Suprapubic skin (tissue), 4 donors: ENCODE measurements at places on chromosomes 11 and 22.

DNA sequence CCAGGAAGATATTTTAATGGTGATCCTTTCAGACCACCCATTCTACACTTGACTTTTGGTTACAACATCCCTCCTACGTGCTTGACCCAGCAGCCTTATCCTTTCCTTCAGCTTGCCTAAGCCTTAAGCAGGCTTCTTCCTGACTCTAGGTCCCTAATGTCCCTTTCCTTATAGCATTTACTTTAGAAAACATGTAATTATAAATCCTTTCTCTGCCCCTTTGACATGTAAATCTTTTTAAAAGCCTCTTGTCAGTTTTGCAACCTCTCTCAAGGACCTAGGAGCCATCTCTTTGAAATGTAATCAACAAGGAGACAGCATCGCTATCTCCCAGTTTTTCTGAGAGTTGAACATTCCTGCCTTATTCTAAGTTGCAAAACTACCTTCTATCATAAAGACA is 1255.2 kb downstream of the LRRC4C start:
- no peak for DNase-seq

- no peak for DNase-seq
Observed at GRCh38 chr22:24406322-24407277, 20.8 kb upstream of the ADORA2A start.

DNA sequence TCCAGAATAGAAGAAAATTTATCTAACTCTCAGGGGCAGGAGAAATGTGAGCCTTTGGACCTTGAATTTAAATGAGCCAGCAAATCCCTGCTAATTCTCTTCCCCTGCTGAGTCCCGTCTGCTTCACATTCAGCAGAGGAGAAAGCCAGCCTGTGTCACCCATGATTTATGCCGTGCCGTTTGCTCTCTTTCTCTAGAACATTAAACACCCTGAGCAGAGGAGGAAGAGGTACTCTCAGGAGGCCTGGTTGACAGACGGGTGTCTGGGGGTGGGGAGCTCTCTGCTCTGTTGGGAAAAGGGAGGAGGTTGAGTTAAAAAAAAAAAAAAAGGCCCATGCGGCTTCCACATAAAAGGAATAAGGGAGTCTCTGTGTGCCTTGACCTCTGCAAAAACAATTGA is 11.3 kb upstream of the MTMR3 start:
- no peak for DNase-seq

GRCh38 chr22:26589845-26590736 is at the start of gene TPST2:
TSS of gene TPST2 (minus strand) at chr22:26590132. CDS start at chr22:26541630, 48,502 bp downstream.
- peak; percentile 83 for DNase-seq

DNA sequence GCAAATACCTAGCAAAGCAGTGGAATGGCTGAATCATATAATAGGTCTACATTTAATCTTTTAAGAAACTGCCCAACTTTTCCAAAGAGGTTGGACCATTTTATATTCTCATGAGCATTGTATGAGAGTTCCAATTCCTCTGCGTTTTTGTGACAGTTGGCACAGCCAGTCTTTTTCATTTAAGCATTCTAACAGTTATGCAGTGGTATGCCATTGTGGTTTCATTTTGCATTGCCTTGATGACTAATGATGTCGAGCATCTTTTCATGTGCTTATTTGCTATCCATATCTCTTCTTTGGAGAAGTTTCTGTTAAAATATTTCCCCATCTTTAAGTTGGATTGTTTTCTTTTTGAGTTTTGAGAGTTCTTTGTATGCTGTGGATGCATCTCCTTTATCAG is 38.7 kb downstream of the EIF3F start:
- no peak for DNase-seq
